ENCODE measurements at places on chromosomes 5 and 9.

DNA sequence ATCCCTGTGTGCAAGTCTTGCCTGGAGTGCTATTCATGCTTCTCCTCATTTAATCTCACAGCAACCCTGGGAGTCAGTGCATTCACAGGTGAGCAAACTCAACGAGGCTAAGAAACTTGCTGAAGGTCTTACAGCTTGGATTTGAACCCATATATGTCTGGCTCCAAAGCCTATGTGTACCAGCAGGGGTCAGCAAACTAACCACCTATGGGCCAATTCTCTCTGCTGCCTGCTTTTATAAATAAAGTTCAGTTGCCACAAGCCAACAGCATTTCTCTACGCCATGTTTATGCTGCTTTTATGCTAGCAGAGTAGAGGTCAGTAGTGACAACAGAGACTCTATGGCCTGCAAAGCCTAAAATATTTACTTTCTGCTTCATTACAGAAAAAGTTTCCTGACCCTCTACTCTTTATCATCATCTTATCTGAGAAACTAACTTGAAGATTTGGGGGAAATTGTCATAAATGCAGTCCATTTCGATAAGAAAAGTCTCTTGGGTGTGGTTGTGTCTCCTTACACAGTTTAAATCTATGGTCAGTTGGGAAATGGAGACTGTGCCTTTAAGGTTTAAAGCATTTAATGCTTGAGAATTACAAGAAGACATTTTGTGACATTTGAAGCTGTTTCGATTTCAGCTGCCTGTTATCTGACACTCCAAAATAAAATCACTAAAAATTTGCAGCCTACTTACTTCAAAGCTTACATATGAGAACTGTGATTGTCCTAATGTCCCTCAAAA lies 137.7 kb downstream of the PRELID2 start:
- no peak for DNase-seq

- no peak for DNase-seq
Observed at GRCh38 chr5:16842896-16843295, 93.2 kb downstream of the MYO10 start.

- no peak for DNase-seq
Observed at GRCh38 chr5:109900911-109901627, 211.3 kb downstream of the MAN2A1 start.

GRCh38 chr9:111063332-111063731 lies 25.1 kb upstream of the LPAR1 start:
- DNase-seq = no peak

DNA sequence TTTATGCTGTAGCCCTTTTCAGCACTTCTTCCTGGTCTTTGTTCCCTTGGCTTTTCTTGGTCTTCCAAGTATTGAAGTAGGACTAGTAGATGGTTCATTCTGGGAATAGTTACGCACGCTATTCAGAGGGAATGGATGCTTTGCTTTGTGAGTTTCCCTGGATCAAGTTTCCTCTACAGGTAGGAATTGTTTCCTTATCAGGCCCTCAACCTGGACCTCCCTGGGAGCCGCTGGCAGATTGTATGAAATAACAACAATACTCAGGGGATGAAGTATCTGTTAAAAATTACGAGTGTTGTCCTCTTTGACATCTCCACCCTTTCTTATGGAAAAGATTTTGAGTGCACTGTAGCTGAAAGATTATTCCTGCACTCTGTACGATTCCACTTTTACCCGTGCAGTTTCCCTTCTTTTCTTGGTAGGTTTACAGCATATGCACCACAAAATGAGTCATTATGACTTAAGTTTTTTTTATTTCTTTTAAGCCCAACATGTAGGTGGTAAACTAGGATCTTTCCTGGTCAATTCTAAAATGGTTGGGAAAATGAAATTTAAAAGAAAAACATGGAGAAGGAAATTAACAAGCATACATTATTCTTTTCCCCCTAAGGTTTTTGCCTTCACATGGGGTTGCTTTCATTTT lies 57.9 kb downstream of the ARHGAP26 start:
- DNase-seq = no peak

GRCh38 chr5:8381972-8382371 lies 513.0 kb downstream of the MTRR start:
- DNase-seq = no peak

GRCh38 chr5:103207653-103208052 lies 50.9 kb upstream of the MACIR start:
- DNase-seq = no peak

DNA sequence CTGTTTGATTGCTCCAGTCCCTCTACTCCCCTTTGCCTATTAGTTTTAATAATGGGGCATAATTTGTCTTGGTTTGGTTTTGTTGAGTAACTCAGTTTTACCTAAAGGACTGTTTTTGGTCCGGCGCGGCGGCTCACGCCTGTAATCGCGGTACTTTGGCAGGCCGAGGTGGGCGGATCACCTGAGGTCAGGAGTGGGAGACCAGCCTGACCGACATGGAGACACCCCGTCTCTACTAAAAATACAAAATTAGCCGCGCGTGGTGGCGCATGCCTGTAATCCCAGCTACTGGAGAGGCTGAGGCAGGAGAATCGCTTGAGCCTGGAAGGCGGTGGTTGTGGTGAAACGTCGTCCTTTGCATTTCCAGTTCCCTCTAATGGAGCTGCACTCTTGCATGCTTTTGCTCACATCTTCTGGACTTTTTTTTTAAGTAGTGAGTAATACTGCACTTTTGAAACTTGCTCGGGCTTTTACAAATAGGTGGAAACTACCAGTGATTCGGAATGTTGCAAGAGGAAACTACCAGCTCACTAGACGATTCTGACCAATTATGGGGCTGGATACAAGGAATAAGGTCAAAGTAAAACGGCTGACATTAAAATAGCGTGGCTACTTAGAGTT lies 721 bp upstream of the MAML1 start:
- DNase-seq = no peak

GRCh38 chr5:2207416-2208238 lies 324.9 kb upstream of the IRX4 start:
- peak; percentile 12 for DNase-seq

DNA sequence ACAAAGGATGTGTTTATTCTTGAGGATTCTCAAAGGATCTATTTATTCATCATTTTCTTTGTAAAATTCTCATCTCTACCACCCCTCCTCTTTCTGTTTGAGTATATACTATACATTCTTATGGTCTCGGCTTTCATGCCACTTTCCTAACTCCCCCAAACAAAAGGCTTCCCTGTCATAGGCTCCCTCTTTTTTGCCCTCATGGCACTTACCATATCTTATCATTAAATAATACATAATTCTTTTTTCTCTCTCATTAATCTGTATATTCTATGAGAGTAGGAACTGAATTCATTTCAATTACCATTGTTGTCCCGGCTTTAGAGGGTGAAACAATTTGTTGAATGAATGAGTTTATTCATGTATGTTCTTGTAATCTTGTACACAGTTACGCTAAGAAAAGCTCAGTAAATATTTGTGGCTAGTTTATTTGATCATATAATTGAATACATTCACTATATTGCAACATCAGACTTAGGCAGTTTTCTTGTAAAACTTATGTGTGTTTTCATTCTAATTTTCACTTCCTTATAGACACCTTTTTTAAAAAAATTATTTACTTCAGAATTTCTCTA lies 254.6 kb downstream of the EDIL3 start:
- DNase-seq = no peak

GRCh38 chr5:127400946-127401670 lies 110.5 kb downstream of the MEGF10 start:
- no peak for DNase-seq

- DNase-seq = no peak
Observed at GRCh38 chr5:56594792-56595191, 220.6 kb upstream of the MAP3K1 start.

DNA sequence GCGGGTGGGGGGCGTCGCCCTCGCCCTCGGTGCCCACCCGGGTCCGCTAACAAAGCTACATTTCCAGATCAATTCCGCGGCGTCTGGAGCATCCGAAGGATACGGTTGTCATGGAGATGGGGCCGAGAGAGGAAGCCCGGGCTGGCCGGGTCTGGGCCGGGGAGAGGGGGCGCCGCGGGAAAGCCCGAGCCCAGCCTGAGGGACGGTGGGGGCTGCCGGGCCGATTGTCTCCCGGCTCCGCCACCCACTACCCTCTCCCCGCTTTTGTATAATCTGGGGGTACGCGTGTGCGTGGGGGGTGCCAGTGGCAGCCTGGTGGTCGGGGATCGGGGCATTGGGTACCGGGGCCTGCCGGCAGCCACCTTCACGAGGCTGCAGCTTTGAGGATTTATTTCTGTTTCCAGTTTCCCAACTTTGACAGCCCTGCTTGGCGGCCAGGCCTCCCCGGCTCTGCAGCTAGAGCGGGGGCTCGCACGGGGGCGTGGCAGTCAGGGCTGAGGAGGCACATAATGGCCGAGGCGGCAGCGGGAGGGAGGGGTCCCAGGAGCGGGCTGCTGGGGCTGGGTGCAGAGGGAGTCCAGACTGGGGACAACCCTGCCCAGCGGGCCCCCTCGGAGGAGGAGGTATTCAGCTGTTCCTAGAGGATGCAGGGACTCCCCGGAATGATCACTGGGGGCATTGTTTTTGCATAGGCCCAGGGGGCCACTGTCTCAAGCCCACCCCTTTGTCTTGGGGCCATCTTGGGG lies 626 bp downstream of the PSD2 start:
- DNase-seq = peak; percentile 32

DNA sequence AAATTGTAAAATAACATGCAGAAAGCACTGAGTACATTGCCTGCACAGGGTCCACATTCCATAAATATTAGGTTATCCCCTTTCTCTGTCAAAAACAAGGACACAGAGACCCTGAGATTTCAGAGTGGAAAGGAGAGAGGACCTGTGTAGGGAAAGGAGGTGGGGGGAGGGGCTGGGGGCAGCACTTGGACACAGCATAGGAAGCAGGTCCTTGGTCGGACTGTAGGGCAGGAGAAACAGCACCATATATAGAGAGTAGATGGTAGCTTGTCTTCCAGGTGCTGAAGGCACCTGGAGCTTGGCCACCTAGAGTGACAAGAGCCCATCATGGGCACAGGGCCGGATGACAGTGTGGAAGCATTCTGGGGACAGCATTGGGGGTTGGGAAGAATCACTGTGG lies 2.4 kb downstream of the TPM2 start:
- no peak for DNase-seq

DNA sequence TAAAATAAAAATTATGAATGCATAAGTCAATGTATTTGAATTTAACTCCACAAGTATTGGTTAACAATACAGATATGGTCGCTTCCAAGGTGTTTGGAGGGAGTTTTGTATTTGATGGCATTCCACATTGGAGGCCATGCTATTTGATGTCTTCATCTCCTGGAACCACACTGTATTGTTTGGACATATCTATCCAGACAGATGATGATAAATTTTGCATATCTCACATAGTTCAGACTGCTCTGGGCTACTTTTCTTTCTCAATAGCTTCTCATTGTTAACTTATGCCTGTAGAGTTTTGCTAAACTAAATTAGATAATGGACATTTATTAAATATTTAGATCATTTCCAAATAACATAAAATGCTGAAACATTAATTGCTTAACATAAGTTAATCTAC lies 58.0 kb downstream of the CDKN2A start:
- no peak for DNase-seq

DNA sequence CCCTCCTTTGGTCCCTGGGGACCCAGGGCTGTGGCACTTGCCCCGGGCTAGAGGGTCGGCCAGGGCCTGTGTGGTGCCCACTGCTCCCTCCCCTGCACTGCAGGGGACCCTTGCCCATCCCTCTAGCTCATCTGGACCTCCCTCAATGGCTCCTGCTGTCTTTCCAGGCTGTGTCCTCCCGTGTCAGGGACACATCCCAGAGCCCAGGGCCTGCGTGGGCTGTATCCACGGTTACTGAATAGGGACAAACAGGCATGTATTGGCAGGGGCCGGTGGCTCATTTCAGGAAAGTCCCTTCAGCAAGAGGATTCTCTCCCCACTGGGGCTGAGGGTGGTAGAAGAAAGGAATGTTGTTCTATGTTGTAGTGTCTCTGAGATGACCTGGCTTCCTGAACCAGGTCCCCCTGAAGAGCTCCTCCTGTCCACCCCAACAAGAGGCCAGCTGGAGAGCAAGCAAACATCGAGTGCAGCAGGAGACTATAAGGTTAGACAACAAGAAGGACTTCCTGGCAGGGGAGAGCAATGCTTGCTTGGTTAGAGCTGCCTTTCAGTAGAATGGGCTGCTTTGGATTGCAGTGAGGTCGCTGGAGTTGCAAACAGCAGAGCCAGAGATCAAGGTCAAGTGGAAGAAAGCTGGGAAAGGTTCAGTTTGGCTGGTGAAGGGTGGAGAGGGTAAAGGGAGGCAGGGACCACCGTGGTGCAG lies 1.0 kb upstream of the CRB2 start:
- no peak for DNase-seq

GRCh38 chr5:180922932-180923331 lies 24.0 kb downstream of the BTNL8 start:
- DNase-seq = no peak

DNA sequence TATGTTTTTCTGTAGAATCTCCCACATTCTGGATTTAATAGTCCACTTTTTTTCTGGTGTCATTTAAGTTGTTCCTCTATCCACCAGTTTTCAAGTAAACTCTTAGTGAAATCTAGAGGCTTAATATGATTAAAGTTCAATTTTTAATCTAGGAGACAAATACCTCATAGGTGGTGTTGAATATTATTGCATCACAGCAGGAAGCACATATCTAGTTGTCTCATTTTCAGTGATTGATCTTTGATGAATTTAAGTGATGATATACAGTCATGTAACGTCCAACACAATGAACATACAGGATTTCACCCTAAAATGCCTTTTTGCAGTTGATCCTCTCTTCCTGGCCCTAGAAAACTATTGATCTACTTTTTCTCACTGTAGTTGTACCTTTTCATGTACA lies 152.3 kb downstream of the NIPBL start:
- no peak for DNase-seq

DNA sequence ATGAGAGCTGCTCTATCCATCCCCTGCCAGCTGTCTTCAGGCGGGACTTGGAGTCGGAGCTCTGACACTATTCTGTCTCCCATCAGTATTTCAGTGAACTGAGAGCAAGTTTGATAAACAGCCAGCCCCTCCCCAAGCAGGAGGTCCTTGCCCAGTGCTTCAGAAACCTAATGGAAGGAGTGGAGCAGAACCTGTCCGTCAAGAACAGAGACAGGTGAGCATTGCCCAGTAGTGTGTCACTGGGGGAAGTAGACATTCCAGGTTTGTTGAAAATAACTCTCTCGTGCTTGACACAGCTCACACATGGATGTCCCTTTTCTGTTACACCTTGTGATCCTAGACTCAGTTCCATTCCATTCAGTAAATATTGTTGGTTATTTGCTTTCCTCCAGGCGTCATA lies 13.2 kb upstream of the TLX3 start:
- no peak for DNase-seq

DNA sequence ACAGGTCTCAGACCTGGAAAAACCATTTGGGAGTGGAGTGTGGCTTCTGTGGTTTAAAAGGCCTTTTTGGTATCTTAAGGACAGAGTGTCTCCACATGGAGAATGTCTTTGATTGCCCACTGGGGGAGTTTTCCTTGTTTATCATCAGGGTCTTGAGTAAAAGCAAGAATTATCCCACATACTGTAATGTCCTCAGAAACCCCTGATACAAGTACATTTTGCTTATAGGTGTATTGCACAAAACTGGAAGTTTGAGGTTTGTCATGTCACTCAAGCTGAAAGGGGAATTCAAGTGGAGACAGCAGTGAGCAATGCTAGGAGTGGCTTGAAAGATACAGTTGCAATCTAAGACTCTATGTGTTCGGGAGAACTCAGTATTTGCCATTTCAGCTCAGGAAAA lies 62.7 kb upstream of the GRAMD2B start:
- no peak for DNase-seq

Measured in NCI-H526 treated with DMSO at 0.1 percent for 48 hours (cell line).